ENCODE measurements at places on chromosomes 6 and 20.
A peak's percentile ranks its signal among the peaks of the same experiment; 100 is the strongest.

- DNase-seq = no peak
Observed at GRCh38 chr6:4840169-4840568, 64.0 kb downstream of the CDYL start.

DNA sequence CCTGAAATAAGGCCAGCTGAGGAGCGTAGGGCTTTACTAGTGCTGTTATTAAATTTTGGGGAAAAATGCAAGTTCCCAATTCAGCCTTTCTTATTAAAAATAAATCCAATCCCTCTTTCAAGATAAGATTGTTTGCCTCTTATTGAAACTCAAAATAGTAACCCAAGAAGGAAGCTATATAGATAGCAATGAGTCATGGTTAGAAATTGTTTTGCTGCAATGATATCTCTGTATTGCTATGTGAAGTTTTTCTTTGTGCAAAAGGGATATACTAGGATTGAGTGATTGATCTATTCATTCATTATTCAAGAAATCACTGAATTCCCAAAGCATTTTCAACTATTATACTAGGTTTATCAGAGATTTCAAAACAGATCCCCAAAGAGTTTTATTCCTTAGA is 93.0 kb upstream of the HDAC2 start:
- DNase-seq = no peak

- DNase-seq = peak; percentile 82
Observed at GRCh38 chr6:77457720-77458349, 5.5 kb downstream of the HTR1B start.

DNA sequence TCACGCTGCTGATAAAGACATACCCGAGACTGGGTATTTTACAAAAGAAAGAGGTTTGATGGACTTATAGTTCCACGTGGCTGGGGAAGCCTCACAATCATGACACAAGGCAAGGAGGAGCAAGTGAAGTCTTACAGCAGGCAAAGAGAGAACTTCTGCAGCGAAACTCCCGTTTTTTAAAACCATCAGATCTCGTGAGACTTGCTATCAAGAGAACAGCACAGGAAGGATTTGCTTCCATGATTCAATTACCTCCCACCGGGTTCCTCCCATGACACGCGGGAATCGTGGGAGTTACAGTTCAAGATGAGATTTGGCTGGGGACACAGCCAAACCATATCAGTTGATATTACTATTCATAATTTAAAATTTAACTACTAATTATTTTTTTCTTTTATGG is 157.3 kb upstream of the ATXN1 start:
- no peak for DNase-seq

DNA sequence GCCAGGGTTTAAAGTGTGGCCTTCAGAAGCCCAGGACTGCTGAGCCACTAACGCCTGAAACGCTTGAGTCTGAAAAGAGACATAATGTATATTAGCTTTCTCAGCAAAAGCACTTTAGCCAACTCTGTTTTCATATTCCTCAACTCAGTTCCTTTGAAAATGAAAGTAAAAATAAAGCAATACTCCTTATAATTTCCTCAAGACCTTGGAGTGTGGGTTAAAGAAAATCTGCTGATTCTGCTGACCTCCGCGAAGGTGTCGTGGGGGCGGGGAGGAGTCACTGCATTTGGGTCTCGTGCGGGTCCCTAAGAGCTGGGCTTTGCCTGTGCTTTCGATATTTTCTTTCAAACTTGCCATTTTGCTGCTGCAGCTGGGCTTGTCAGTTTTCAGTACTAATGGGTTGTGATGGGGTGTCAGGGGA is 142.2 kb upstream of the ARID1B start:
- no peak for DNase-seq

DNA sequence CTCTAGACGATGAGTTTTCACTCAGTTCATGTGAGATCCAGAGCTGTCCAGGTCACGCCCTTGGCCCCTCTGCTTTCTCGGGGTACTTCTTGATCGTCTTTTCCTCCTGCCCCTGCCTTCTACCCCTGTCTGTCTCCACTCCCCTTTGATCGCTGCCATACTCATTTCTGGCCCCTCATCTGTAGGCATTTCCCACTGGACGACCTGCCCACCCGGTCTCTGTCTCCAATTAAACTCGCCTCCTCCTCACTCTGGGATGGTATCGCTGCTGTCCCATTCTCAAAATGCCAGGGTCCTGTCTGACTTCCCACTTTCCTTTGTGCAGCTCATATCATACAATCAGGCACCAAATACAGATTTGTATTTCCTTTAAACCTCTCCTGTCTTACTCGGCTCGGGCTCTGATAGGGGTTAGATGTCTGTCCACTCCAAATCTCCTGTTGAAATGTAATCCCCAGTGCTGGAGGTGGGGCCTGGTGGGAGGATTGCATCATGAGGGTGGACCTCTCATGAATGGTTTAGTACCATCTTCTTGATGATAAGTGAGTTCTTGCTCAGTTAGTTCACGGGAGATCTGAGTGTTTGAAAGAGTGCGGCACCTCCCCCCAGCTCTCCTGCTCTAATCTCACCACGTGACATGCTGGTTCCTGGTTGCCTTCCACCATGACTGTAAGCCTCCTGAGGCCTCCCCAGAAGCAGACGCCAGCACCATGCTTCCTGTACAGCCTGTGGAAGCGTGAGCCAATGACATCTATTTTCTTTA is 3.5 kb upstream of the SYNJ2 start:
- DNase-seq = no peak

- DNase-seq = peak; percentile 9
Observed at GRCh38 chr6:35948725-35949124, 27.8 kb upstream of the SRPK1 start.

- DNase-seq = no peak
Observed at GRCh38 chr6:45705137-45705855, 310.4 kb downstream of the CLIC5 start.

- no peak for DNase-seq
Observed at GRCh38 chr20:58576603-58576970, 61.4 kb upstream of the APCDD1L start.

DNA sequence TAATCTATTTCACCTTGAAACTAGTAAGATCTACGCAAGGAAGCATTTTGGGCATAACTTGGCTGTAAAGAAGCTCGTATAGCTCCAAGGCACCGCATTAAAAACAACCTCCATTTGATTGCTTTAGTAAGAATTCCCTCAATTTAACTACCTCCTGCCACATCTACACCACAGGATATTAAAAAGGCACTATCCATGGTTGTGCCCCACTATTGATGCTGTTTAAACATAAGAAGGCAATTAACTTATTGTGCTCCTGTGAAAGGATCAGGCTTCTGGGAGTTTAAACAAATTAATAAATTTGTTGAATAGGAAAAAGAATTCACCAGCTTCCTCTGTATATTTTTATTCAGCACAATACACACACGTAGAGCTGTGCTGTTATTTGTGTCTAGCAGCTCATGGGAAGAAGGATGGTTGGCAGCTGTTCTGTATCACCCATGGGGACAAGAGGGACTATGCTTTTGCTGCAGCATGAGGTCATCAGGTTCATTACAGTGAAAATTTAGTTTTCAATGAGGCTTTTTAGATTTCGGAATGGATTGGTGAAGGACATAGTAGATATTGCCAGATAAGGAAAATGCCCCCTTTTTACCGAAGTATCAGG is 513.3 kb downstream of the HAO1 start:
- DNase-seq = no peak

GRCh38 chr6:5626727-5627426 is 365.6 kb downstream of the FARS2 start:
- DNase-seq = no peak

GRCh38 chr6:40794586-40794985 is 207.4 kb upstream of the LRFN2 start:
- DNase-seq = no peak

DNA sequence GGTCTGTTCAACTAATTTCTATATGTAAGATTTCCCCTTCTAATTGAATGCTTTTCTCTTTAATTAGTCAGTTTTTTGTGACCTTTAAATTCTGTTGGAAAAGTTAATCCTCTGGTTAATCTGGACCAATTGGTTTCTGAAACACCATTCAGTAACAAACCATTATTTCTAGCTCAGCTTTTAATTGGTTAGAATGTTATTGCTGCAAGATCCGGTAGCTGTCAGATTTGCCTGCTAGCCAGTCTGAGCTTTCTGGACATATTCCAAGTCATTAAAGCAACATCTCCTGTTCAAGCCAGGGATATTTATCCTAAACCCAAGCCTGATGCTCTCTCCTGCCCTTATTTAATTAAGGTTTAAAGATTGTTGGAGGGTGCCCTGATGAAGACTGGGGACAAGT is 55.1 kb upstream of the FBXL4 start:
- DNase-seq = no peak

GRCh38 chr20:63366390-63367365 is 5.5 kb upstream of the CHRNA4 start:
- no peak for DNase-seq

DNA sequence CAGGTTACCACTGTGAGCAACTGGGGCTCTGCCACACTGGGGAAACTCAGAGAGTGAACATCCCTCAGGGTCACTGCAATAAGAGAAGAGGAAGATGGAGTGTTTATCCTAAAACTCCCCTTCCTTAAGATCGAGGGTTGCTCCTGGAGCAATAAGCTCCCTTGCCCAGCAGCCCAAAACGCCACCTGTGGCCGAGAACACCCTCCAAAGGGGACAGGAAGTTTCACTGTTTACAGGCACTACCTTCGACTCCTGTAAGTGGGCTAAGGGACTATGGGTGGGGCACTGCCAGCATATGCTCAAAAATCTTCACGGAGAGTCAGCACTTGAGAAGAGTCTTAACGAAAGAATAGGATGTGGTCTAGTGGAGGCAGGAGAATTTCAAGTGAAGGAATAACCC is 132.5 kb downstream of the FAXC start:
- DNase-seq = no peak

DNA sequence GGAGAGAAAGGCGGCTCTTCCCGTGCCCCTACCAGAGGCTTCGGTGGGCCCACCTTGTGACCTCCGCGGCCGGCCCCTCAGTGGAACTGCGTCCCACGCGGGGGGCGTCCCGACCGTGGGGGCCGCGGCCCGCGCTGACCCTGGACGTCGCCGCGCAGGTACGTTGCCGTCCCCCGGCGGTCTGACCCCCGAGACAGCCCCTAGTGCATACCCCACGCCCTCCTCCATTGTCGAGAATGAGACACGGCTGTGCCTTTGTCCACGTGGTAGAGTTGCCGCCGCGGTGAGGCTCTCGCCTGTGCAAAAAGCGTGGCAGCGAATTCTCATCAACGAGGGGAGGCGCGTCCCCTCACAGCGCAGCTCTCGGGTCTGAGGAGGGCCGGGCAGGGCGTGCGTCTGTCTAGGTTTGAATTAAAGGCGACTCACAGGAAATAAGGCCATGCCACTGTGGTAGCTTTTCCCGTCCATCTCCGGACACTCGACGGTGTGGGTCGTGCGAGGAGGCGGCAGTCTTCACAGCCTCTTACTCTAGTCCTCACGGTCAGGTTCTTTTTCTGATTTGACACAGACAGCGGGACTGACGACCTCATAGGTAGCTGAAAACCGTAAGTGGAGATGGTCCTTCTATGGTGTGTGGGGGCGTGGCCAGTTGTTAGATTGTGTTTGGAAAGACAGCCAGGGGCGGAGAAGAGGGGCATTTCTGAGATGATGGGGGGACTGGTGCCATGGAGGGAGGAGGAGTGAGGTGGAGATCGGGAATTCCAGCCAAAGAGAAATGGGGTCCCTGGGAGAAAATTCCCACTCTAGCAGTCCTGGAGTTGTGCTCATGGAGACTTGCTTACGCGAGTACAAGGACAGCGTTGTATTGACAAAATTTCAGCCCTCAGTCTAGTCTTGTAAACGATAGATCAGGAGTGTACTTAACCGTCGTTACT is 580 bp downstream of the NXT1 start:
- peak; percentile 45 for DNase-seq

GRCh38 chr6:65776332-65776731 is 69.3 kb upstream of the EYS start:
- DNase-seq = peak; percentile 6

DNA sequence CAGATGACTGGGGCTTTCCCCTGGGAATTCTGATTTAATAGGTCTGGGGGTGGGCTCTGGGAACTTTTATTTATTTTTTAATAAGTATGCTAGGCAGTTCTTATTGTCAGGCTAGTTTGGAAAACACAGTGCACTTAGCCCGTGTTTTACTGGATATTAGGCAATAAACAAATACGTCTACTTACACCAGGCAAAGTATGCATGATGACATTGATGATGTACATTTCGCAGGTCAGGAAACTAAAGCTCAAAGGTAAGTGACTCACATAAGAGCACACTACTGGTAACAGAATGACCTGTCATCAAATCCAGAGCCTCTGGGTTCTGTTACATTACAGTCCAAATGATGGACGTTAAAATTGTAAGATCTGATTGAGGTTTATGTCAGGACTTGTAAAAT is 144.4 kb upstream of the EXOC2 start:
- no peak for DNase-seq

DNA sequence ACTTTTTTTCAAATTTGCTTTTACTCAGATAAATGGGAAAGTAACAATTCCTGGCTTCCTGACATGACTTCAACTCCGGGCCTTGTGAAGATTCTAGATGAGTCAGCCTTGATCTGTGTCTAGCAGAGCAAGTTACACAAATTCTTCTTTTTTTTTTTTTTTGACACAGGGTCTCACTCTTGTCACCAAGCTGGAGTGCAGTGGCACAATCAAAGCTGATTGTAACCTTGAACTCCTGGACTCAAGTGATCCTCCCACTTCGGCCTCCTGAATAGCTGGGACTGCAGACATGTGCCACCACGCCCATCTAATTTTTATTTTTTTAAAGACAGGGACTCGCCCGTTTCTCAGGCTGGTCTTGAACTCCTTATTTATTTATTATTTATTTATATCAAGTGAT is 7.3 kb upstream of the ARHGAP18 start:
- DNase-seq = no peak

- no peak for DNase-seq
Observed at GRCh38 chr20:24046888-24047287, 58.3 kb upstream of the GGTLC1 start.

DNA sequence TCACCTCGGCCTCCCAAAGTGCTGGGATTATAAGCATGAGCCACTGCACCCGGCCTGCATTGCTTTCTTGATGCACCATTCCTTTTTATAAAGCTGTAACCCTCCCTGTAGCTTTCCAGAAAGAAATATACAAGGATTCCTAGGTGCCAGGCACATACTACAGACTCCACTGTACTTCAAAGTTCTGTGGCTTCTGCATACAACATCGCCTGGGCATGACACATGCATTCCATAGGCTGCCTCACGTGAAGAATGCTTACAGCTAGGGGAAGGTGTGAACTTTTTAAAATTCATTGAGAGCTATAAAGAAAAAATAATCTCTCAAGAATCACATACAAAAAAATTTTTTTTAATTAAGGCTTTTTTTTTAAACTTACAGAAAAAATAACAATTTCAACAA is 50.2 kb downstream of the TRAM2 start:
- DNase-seq = no peak

DNA sequence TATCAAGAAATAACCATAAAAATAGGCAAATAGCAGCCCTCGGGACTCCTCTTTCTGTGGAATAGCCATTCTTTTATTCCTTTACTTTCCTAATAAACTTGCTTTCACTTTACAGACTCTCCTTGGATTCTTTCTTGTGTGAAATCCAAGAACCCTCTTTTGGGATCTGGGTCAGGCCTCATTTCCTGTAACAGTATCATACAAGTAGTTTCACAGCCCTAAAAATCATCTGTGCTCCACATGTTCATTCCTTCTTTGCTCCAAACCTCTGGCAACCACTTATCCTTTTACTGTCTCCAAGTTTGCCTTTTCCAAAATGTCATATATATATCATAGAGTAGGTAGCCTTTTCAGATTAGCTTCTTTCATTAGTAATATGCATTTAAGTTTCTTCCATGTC is 13.5 kb upstream of the NT5E start:
- no peak for DNase-seq

- DNase-seq = no peak
Observed at GRCh38 chr6:114576330-114576729, 233.5 kb upstream of the HS3ST5 start.

- DNase-seq = no peak
Observed at GRCh38 chr6:163254341-163254835, 160.1 kb upstream of the QKI start.

GRCh38 chr20:43287637-43288036 is 97.9 kb upstream of the PTPRT start:
- no peak for DNase-seq

All from A172 (cell line).